ENCODE measurements at places on chromosomes 3 and 15. TPM values are rescaled to one million over a fixed set of nuclear protein-coding genes. Genes with fewer than 3 reads are reported as not detected.

Gene PLAAT1
- total RNA-seq: not detected

Gene GRK7
- total RNA-seq: not detected

Gene DLEC1
- total RNA-seq: 0.52 TPM

Gene ITGB5
- total RNA-seq: 0.17 TPM

Gene ZNF501
- 3.2 TPM for total RNA-seq

Gene TTLL13
- total RNA-seq: 0.36 TPM

DNA sequence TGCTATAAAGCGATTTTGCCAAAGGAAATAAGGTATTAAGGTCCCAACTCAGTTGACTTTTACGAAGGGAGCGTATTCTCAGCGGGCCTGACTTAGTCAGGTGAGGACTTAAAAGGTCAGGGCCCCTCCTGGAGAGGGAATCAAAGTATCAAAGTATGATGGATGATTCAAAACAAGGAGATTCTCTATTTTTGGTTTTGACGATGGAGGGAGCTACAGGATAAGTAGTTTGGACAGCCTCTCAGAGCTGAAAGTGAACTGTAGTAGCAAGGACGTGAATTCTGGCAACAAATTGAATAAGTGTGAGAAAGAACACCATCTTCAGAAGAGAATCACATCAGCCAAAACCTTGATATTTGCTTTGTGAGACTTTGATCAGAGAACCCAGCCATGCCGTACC lies 1186.5 kb downstream of the SI start:
- no peak for DNase-seq

DNA sequence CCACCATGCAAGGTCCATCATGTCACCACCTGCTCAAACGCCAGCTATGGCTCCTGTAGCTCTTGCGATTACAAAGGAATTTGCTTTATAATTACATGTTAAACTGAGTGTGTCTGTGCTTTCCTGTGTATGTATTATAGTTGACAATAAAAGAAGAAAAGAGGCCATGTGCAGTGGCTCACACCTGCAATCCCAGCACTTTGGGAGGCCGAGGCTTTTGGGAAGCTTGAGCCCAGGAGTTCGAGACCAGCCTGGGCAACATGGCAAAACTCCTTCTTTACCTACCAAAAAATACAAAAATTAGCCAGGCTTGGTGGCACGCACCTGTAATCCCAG lies 27.0 kb downstream of the ATRIP start:
- DNase-seq: no peak

GRCh38 chr3:183725387-183725786 lies 27.8 kb downstream of the YEATS2 start:
- DNase-seq: no peak

- no peak for DNase-seq
Observed at GRCh38 chr3:154953538-154953937, 126.6 kb upstream of the MME start.

- no peak for DNase-seq
Observed at GRCh38 chr3:26962492-26963360, 340.2 kb downstream of the LRRC3B start.

GRCh38 chr3:161475206-161475605 lies 21.4 kb upstream of the OTOL1 start:
- no peak for DNase-seq

DNA sequence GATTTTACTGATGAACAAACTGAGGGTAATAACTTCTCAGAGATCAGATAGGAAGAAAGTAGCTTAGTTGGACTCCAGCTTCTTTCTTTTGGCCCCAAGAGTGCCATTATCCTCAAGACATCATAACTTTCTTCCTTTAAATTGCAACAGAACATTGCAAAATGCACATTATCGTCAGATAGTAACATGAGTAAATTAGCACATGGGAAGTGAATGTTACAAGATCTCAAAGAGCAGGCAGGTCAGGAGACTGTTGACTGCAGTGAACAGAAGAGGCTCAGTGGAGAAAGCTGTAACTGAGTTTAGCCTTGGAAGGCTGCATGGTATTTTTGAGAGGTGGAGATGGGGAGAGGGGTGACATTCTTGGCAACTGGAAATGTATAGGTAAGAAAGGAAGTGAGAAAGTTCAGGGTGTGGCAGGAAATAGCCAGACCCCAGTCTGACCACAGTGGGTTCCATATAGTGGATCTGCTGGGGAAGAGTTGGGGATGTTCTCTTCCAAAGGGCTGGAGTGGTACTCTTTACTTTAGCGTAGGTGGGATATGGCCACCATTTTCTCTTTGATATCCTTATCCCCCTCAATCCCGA lies 307.7 kb downstream of the RPLP1 start:
- DNase-seq: no peak

DNA sequence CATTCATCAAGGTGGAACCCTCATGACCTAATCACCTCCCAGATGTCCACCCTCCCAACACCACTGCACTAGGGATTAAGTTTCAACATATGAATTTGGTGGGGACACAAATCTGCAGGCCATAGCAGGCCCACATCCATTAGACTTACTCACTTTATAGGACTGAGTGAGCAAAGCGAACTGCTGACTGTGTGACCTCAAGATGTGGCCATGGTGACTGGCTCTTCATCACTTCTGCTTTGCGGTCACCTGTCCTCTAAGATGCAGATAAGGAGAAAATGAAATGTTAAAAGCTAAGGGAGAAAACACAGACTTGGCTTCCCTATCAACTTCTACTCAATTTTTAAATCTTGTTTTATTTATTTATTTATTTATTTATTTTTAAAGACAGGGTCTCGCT lies 14.5 kb upstream of the DCP1A start:
- no peak for DNase-seq

Measured in natural killer cell treated with Interleukin-12 subunit alpha and Interleukin-12 subunit beta and Interleukin-15 and Interleukin-18, amount 100 ng/mL, for 72 hours (primary cell).